ENCODE measurements at places on chromosomes 2 and 18. TPM values are rescaled to one million over a fixed set of nuclear protein-coding genes. Genes with fewer than 3 reads are reported as not detected.

The ITGB6 gene
- 28.8 TPM for total RNA-seq

The ARL4C gene
- total RNA-seq, result 5.6 TPM

The NTSR2 gene
- not detected for total RNA-seq

The LBX2 gene
- 3.8 TPM for total RNA-seq

The FAM124B gene
- 0.41 TPM for total RNA-seq

The GALNT3 gene
- total RNA-seq, result 49.7 TPM

The TXNDC2 gene
- not detected for total RNA-seq

The USP40 gene
- 39.0 TPM for total RNA-seq

The BOLL gene
- not detected for total RNA-seq

The LRP1B gene
- total RNA-seq, result 0.82 TPM

The PAX8 gene
- total RNA-seq, result 13.7 TPM

The R3HDM1 gene
- total RNA-seq, result 22.3 TPM

The CENPA gene
- not detected for total RNA-seq

The TUBA3D gene
- not detected for total RNA-seq

The LIMS3 gene
- 0.48 TPM for total RNA-seq

The HOXD9 gene
- total RNA-seq, result 2.7 TPM

The ANKRD23 gene
- total RNA-seq, result 7.2 TPM

The FTCDNL1 gene
- total RNA-seq, result not detected

The KHK gene
- 12.0 TPM for total RNA-seq

All from transverse colon (tissue), 4 donors.